T47D (cell line): ENCODE measurements at places on chromosomes 6 and 20.

DNA sequence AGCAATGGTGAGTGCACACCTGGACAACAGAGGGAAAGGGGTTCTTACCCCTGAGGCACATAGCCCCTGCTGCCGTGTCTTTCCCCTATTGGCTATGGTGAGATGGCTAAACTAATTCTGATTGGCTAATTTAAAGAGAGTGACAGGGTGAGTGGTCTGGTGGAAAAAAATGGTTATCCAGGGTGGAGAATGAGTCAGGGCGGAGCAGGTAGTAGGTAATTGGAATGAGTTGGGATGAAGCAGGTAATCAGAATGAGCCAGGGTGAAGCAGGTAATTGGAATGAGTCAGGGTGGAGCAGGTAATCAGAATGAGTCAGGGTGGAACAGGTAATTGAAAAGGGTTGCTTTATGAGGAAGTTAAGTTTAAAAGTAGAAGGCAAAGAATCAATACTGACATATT, 200.3 kb downstream of the EYA4 start:
- DNase-seq, result no peak

DNA sequence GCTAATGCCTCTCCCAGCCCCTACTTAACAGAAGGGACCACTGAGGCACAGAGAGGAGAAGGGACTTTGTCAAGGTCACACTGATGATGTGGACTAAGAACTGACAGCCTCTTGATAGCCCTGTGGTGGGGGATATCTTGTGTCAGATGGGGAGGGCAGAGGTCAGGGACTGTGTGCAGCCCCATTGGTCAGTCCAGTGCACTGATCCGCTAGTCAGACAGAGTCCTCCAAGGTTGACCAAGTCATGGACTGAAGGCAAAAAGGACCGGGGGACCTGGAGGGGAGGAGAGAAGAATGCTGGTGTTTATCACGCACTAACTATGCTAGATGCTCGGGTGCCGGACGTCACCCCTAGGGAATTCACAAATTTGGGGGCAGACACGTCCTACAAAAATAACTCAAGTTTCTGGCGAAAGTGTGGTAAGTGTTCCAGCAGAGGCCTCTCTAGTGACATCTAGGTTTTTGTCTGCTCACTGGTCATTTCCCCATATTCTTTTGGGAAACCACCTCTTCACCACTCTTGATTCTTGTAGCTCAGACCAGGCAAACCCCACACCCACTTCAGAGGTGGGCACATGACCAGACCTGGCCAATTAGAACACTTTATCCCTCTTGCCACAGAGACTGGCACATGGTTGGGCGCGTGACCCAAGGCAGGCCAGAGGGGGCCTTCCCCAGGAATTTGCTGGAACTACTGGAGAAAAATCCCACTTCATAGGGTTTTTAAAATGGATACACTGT, 21.0 kb downstream of the TCF15 start:
- no peak for DNase-seq

- DNase-seq, result peak; percentile 23
Measured at GRCh38 chr6:134035823-134036296, 16.6 kb downstream of the SLC2A12 start.

- DNase-seq, result no peak
Measured at GRCh38 chr6:161214722-161215121, 59.1 kb downstream of the AGPAT4 start.

- DNase-seq, result no peak
Measured at GRCh38 chr6:170172392-170172791, 118.5 kb downstream of the DLL1 start.

DNA sequence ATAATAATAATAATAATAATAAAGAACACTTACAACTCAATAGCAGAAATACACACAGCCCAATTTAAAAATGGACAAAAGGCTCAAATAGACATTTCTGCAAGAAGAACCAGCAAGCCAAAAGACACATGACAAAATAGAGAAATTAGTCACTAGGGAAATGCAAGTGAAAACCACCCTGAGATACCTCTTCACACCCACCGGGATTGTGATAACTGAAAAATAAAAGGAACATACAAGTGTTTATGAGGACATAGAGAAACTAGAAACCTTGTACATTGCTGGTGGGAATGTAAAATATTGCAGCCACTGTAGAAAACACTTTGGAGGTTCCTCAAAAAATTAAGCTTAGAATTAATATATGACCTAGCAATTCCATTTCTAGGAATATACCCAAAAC, 59.2 kb downstream of the ZDHHC14 start:
- no peak for DNase-seq

DNA sequence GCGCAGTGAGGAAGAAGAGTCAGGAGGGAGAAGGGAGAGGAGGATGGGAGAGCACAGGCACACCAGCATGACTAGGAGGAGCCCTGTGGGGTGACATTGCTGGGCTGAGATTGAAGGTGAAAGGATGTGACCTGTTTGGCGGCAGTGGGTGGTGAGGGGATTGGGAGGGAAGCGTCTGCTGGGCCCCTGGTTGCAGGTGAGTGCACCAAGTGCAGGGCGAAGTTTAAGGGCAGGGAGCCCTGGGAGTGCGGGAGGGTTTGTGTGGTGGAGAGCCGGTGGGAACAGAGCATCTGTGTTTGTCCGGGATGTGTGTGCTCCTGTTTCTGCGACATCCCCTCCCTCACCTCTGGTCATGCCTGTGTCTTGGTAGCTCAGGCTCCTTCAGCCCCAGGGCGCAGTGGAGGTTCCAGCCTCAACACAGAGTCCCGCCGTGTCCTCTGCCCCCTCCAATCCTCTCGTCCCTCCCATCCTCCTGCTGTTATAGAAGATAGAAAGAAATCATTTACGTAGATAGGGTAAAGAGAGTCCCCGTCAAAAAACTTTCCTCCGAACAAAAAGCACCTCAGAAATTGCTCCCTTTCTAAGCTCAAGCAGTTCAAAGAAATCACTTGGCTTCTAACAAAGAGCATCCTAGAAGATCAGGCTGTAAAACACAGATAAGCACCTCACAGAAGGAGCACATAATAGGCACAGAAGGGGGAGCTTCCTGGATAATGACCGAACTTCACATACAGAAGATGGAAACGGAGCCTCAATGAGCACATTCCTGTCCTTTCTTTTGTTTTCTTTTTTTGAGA, 25.0 kb downstream of the ULBP1 start:
- no peak for DNase-seq

- no peak for DNase-seq
Measured at GRCh38 chr20:60371384-60371783, 413.2 kb downstream of the CDH26 start.

DNA sequence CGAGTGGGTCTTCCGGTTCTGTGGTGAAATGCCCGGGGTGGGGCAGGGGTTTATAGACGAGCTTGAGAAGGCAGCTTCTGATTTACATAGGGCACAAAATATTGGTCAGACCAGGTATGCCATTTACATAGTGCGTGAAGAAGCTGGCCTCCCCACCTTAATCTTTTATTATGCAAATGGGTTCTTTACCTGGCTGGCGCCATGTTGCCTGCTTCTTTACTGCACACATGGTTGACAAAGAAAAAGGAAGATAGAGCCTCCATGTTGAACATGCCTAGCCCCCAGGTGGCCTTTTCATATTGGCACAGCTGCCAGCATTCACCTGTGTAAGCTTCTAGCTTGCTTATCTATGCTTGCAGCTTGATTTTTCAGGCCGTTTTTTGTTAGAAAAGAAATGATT, 276.2 kb downstream of the PHACTR1 start:
- DNase-seq, result no peak

DNA sequence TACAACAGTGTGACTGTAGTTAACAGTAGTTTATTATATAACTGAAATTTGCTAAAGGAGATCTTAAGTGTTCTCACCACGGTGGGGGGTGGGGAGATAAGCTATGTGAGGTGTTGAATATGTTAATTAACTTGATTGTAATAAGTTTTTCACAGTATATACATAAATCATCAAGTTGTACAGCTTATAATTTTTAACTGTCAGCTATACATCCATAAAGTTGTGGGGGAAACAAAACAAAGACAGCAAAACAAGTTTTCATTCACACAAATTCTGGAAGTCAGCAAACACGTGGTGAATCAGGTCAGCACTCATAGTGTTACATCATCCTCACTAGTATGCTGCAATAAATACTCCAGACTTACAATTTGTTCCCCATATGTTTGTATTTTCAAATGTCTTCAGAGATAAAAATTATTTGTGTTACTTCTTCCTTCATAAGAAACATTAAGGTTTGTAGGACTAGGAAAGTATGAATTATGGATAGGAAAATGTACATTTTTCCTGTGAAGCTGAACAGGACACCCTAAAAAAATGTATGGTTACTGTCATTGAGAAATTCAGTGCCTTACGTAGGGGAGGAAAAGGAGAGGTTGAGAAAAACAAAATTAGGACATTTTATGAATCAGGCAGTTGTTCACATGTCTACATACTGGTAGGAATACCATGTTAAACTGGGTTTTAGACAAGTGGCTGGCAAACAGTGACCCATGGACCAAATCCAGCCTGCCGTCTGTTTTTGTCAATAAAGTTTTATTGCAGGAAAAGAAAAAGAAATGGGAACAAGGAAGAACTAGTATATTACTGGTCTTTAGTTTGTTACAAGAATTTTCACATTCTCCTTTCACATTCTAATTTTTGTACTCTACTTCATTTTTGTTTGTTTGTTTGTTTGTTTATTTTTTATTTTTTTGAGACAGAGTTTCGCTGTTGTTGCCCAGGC, 6.0 kb downstream of the SUMO4 start:
- no peak for DNase-seq

GRCh38 chr6:108029226-108029921, 45.2 kb downstream of the OSTM1 start:
- no peak for DNase-seq

GRCh38 chr20:11324990-11325389, 592.7 kb upstream of the BTBD3 start:
- no peak for DNase-seq

GRCh38 chr6:27669624-27670301, 196.9 kb upstream of the ZNF184 start:
- DNase-seq, result peak; percentile 62

GRCh38 chr20:63186528-63187316, 29.2 kb downstream of the YTHDF1 start:
- peak; percentile 59 for DNase-seq

DNA sequence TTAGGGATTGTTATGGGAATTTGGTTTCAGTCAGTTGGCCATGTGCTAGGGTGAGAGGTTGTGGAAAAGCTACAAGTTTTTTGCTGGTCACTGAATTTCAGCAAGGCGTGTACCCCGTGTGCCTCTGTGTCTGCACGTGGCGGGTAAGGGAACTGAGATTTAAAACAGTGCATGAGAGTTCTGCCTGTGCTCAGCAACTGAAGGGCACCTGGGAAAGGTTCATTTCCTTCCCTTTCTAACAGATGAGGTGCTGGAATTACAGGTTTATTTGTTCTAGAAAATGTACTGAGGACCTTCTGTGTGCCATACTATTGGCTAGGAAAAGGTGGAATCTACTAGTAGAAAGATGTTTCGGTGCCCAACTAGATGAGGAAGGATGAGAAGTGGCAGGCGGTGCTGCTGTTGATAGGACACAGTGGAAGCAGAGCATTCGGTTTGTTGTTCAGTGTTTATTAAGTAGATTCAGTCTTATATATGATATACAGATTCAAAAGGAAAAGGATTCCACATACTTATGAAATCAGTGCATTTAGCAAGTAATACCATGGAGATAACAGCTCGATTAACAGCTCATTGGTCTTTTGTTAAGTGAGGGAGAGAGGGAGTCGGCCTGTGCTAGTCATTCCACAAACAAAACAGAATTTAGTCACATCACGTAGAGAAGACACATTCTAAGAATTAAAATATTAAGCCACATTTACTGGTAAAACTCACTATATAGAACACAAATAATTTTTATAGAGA, 84.7 kb downstream of the ASXL1 start:
- no peak for DNase-seq
